COLO829 (cell line): ENCODE measurements at places on chromosomes 5 and 9.

DNA sequence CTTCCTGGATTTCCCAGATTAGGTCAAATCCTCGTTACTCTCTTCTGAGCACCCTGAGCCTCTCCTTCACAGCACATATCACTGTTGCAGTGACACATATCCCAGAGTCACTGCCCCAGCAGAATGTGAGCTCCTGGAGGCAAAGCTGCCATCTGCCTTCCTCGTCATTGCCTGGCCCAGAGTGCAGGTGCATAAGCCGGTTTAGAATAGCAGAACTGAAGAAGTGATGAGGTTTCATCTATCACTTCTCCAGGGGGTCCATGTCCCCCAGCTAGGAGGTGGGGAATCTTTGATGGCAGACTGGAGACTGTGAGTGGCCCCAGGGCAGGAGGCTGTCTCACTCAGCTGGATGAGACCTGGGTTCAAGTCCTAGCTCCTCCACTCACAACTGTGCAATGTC lies 25.8 kb downstream of the NIPAL4 start:
- DNase-seq, result no peak

GRCh38 chr5:55911784-55912653 lies 60.9 kb downstream of the IL31RA start:
- DNase-seq, result no peak

DNA sequence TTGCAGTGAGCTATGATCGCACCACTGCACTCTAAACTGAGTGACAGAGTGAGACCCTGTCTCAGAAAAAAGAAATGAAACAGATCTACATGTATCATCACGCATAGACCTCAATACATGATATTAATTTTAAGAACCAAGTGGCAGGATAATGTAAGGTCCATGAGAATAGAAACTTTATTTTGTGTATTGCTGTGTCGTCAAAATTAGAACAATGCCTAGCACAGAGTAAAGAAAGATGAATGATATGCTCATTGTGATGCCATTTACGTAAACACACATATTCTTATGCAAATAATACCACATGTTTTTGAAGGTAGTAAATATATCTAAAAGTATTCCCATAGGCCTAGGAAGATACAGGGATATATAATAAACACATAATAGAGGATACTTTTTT lies 3.6 kb upstream of the UIMC1 start:
- no peak for DNase-seq

DNA sequence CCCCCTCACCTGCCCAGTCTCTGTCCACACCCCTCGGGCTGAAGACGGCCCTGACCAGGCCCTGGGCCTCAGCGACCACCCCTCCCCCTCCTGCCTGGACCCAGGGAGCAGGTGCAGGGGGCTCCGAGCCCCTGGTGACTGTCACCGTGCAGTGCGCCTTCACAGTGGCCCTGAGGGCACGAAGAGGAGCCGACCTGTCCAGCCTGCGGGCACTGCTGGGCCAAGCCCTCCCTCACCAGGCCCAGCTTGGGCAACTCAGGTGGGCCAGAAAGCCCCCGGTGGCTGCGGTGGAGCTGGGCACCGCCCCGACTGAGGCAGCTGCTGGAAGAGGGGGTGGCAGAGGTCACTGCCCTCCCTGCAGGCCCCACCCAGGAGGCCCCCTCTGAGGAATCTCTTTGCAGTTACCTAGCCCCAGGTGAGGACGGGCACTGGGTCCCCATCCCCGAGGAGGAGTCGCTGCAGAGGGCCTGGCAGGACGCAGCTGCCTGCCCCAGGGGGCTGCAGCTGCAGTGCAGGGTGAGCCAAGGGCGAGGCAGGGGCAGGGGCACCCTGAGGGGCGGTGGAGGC lies 7.7 kb downstream of the ENTPD8 start:
- no peak for DNase-seq

DNA sequence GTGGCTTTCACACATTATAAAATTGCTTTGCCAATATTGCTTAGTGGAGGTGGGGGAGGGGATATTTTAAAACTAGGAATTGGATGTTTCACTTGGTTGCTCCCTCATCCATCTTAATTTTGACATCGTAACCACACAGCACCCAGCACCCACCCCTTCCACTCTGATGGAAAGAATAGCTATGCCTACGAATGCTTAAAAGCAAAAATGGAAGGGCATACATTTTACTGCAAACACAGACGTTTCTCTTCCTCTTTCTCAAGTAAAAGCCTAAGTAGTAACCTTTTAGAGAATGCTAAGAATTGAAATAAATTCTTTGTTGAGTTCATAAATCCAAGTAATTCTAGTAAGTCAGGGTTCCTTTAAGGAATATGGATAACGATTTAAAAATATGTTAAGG lies 69.9 kb downstream of the JAKMIP2 start:
- no peak for DNase-seq

GRCh38 chr9:129812385-129812784 lies 9.4 kb downstream of the TOR1B start:
- no peak for DNase-seq

GRCh38 chr5:15500325-15501001 lies 483 bp downstream of the FBXL7 start:
- no peak for DNase-seq

- DNase-seq, result no peak
Measured at GRCh38 chr5:138241688-138242571, 28.8 kb upstream of the CDC23 start.
